ENCODE measurements at places on chromosomes 7 and 10.

DNA sequence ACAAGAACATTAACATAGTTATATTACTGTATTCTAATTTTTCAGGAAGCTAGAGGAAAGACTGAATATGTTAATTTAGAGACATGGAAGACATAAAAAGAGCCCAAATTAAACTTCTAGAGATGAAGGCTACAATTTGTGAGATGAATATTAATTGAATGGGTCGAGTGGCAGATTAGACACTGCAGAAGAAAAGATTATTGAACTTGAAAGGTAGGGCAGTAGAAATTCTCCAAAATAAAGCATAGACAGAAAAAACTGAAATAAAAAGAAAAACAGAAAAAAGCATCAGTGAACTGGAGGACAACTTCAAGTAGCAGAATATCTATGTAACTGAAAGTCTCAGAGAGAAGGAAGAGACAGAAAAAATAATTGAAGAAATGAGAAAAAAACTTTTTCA, 274.3 kb upstream of the IMMP2L start:
- no peak for DNase-seq

DNA sequence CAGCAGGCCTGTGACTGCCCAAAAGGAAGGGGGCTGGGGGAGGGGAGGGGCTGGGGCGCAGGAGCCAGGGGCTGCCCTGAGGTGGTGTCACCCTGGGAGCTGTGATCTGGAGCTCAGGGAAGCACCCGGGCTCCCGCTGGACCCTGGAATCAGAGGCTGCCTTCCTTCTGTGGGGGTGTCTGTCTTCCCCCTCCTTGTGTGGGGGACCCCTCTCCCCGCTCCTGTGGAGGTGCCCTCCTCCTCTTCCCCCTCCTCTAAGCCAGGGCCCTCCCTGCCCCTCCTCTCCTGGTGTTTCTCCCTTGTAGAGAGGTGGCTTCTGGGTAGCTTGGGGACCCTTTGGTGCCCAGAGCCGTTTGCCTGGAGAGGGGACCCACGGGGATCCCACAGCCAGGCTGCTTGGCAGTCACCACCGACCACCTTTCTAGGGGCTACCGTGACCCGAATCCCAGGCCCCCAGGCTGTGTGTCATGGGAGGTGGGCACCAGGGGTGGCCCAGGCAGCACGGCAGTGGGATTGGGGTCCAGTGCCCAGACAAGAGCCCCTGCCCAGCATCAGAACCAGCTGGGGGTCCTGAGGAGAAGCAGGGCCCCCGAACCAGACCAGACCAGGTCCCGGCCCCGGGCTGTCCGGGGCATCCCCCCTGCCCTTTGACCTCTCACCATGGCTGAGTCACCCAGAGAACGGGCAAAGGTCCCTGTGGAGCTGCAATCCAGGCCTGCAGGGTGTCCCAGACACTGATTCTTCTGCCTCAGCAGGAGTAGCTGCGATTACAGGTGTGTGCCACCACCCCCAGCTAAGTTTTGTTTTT, 741 bp downstream of the PRAP1 start:
- DNase-seq = no peak

GRCh38 chr10:90432866-90433265, 425.0 kb downstream of the HTR7 start:
- no peak for DNase-seq

- DNase-seq = no peak
Observed at GRCh38 chr7:108016841-108017775, 14.1 kb upstream of the LAMB1 start.
